ENCODE measurements at places on chromosomes 12 and 14.
A peak's percentile ranks its signal among the peaks of the same experiment; 100 is the strongest.

GRCh38 chr12:128088926-128089325, 178.0 kb upstream of the TMEM132C start:
- DNase-seq, result no peak

DNA sequence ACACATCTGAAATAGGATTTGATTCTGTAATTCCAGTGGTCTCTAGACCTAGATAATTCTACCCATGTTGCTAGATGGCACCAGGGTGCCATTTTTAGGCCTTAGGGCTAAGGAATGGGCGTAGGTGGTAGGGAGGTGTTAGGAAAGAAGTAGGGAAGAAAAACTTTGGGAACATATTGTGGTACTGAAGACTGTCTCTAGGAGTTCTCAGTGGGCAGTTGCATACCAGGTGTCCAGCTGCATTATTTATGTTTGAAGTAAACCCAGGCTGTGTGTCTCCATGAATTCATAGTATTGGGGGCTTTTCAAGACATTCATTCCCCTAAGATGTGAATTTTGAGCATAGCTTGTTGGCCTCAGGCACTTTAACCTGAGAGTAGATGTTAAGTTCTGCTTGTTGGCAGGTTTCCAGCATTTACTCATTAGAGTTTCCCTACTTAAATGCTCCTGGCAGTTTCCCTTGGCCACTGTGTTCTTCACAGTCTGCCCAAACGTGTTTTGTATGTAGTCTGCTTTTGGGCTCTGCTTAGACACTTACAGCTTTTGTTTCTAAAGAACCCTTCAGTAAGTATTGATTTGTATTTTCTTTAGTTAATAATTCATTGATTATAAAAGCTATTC, 31.5 kb upstream of the CCT2 start:
- peak; percentile 61 for DNase-seq

GRCh38 chr14:101707068-101707842, 54.3 kb upstream of the PPP2R5C start:
- peak; percentile 94 for DNase-seq

- DNase-seq, result peak; percentile 64
Measured at GRCh38 chr14:24481622-24482324, 26.3 kb downstream of the CMA1 start.

- no peak for DNase-seq
Measured at GRCh38 chr14:34160619-34161018, 209.7 kb upstream of the EGLN3 start.

- DNase-seq, result no peak
Measured at GRCh38 chr12:32450363-32450762, 51.0 kb downstream of the FGD4 start.

DNA sequence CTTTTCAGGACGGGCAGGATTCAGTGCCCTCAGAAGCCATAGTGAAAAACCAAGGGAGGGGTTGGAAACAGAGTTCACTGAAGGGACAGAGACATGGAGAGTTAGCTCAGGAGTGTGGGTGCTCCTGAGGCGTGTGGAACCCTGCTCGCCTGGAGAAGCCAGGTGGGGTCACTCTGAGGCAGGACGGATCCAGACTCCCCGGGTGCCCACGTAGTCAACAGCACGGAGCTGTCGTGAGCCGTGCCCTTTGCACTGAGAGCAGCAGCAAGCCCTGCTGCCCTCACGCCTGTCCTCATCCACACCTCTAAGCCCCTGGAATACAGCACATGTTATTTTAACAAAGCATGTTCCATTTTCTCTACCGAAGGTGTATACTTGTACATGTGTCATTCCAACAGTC, 114.7 kb downstream of the FBXL14 start:
- DNase-seq, result no peak

GRCh38 chr12:14777271-14777670, 26.0 kb downstream of the WBP11 start:
- no peak for DNase-seq

GRCh38 chr14:68792678-68792978, 239 bp downstream of the ZFP36L1 start:
- no peak for DNase-seq

DNA sequence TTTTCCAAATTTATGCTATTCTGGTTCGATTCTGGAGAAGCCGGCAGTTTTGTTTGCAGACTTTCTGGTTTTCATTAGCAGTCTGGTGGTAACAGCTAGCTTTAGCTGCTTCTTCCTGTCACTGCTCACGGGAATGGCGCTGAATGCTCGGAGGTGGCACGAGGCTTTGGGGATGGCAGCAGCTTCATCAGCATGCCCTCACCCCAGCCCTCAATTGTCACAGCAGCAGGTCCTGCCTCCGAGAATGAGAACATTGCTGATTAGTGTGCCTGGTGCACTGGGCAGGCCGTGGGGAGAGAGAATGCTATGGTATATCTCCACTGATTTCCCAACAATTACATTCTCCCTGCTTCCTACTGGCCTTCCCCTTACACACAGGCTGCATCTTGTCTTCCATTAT, 73.6 kb downstream of the SAMD4A start:
- no peak for DNase-seq
